ENCODE measurements at places on chromosomes 6 and 20.

DNA sequence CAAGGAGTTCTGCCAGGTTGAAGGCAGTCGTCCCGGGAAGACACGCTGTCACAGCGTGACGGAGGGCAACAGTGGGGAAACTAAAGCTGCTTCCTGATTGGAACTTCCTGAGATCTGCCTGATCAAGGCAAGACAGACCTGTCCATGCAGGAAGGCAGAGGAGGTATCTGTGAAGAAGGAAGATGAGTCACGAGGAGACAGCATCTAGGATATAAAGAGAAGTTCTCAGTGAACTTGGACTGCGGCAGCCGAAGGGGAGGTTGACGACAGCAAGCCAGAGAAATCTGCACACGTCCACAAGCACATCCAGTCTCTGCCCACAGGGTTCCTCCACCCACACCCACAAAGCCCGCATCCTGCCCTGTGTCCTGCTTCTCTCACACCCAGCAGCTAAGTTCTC, 38.6 kb downstream of the PREP start:
- DNase-seq, result no peak

DNA sequence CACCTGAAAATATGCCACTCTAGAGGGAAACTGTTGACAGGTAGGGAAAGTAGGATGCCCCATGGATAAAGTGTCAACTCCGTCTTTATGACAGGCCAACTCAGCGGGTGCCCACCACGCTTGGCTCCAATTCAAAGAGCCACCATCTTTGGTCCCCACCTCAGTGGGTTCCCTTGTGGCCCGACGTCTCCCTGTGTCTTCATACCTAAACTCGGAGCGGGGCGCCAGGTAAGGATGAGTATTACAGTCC, 277 bp downstream of the MDC1 start:
- no peak for DNase-seq

- no peak for DNase-seq
These were observed 925.5 kb upstream of the SLC35B3 start for GRCh38 chr6:9360881-9361280.

DNA sequence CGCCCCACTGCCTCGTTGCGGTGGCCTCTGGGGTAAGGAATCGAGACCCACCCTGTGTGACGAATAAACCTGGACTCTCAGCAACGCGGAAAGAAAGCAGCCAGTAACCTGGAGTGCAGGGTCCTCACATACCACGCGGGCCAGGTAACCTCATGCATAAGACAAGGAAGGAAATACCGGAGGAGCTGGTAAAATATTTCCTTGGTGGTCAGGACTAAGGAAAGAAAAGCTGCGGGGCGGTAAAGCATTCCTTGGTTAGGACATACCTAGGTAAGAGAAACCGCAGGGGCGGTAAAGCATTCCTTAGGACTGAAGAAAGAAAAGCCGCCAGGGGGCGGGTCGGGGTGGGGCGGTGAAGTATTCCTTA, 80.7 kb downstream of the SYTL3 start:
- DNase-seq, result no peak

DNA sequence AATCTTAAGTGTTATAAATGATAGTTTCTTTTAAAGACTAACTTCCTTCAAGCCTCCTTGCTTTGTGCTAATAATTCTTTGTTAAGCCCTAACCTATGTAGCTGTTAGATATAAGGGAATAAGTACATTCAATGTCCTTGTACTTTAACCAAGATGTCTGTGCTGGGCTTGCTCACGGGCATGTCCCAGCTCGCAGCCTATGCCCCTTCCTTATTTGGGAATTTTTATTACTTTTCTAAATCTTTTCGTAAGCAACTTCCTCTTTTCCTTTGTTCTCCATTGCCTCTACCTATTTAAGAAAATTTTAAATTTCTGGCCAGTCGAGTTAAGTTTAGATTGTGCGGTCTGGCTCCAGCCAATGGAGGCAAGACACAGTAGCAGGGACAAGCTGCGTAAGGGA, 26.0 kb upstream of the CDK19 start:
- no peak for DNase-seq

- no peak for DNase-seq
These were observed 22.2 kb upstream of the PHACTR2 start for GRCh38 chr6:143655541-143655940.

GRCh38 chr6:73980096-73980495, 284.1 kb downstream of the CD109 start:
- DNase-seq, result no peak

DNA sequence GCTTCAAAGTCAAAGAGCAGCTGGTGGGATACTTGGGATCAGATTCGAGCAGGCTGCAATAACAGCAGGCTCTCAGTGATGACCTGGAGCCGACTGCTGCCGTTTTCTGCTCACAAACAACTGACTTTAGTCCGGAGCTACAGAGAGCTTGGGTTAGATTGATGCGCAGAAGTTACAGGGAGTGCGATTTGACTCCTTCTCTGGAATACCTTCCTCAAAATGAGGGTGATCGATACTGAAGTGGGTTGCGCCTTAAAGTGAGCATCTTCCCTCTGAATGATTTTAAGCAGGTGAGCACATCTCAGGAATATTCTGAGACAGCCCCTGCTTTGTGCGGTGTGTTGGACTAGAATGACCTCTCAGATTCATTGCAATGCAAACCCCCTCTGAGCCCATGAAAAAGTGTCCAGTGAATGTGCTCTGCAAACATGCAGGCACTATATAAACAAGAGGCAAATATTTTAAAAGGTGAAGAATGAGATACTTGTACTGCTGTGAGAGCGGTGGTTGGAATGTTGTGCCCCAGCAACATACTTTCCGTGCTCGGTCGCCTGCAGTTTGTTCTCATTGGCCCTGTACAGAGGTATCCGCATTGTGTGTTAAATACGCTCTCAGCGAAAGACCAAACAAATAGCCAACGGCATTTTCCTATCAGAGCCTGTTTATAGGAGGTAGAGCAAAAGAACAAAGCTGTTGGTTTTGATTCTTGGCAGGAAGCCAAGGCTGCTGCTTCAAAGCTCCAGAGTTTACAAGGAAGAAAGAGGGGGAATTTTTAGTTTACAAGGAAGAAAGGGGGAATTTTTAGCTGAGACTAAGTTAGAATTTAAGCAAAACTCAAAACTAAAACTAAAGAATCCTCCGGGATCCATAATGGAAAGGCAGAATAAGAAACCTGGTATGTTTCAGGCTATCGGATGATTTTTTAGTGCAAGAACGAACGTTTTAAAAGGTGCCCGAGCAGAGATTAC, 67.7 kb downstream of the PHACTR2 start:
- no peak for DNase-seq

- DNase-seq, result no peak
These were observed 11.6 kb upstream of the TAGAP start for GRCh38 chr6:159056432-159056831.

DNA sequence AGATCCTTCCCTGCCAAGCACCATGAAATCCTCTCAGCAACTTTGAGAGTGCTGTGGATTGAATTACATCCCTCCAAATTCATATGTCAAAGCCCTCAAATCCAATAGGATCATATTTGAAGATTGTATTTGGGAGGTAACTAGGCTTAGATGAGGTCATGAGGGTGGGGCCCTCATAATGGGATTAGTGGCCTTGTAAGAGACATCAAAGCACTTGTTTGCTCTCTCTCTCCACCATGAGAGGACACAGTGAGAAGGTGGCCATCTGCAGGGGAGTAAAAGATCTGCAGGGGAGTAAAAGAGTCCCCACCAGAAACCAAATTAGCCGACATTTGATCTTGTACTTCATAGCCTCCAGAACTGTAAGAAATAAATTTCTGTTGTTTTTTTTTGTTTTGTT, 298.2 kb downstream of the SAMD5 start:
- DNase-seq, result no peak

DNA sequence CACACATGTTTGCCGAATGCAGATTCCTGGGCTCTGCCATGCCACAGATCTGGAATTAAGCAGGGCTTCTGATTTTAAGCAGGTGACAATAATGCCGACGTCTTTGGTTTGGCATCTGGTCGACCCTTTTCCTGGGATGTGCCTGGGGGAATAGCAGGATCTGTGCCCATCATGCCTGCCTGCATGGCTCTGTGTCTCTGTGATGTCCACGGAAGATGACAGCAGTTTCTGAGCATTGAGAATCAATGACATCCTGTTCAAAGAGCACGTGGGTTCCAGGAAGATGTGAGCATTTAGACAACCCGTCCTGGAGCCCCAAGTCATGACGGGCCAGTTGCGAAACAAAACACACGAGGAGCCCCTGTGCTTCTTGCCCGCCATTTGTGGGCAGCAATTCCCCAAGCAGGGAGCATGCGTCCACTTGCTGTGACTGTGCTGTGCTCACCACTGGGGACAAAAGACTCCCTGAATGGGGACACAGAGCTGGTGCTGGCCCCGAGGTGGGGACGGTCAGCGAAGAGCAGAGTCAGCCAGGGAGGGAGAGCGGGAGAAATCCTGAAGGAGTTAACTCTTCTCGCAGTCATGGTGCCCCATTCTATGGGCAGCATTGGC, 110.1 kb downstream of the ERMARD start:
- DNase-seq, result no peak

- DNase-seq, result no peak
These were observed 8.2 kb downstream of the LY86 start for GRCh38 chr6:6596529-6597328.

GRCh38 chr6:82251942-82252341, 4.4 kb upstream of the IBTK start:
- no peak for DNase-seq

DNA sequence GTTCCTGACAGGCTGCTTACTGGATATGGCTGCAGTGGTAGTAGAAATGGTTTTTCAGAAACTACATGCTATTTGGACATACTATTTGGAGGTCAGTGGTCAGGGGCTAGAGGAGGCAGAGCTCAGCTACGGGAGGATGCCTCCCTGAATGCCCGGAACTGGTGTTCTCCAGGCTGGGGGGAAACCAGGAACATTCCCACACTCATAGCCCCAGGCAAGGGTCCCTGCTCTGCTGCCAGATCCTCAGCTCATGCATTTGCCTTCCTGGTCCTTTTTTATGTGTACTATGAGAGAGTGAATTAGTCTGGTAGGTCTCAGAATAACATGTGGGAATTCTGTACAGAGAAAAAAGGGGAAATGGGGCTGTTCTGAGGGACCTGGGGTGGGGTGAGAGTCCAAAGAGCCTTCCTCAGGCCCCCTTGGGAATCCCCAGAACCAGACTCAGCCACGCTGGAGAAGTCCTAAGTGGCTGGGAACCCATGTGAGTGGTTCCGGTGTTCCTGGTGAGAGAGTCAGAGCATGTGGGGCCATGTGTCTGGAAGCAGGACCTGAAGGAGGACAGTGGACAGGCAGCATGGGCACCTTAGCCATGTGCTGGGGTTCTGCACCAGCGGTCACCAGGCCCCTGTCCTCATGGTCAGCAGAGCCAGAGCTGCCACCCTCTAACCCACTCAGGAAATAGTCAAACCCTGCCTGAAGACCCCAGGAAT, 58.0 kb upstream of the MYL9 start:
- no peak for DNase-seq

DNA sequence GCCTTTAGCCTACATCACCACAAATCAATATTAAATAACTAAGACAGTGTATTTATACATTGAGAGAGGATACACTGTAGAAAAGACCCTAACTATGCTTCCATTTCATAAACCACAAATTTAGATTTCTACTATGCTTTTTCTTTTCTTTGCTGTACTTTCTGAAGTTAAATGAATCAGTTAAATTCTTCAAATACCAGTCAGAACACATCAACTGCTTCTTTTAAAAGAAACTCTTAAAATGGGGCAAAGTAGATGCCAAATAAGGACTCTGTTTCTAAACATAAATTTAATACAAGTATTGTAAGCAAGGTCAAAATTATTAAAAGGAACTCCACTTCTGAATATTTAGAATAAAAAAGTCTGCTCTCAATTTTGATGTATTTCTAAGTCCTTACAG, 76.9 kb downstream of the GMDS start:
- no peak for DNase-seq

GRCh38 chr6:163354761-163355425, 59.6 kb upstream of the QKI start:
- no peak for DNase-seq

DNA sequence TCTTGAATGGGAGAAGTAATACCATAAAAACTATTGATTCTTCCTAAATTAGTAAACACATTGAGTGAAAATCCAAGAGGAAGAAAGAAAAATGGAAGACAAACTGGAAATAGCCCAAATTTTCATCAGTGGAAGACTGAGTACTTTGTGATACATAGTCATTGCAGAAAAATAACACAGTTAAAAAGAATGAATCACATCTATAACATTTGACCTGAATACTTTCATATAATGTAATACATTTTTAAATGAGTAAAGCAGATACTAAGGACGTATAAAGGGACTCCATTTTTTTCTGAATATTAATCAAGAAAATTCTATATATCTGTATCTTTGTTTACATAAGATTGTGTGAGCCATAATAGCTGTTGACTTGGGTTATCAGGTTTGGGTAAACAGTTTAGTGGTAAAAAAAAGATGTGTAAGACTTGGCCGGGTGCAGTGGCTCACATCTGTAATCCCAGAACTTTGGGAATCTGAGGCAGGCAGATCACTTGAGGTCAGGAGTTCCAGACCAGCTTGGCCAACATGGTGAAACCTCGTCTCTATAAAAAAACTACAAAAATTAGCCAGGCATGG, 4.3 kb upstream of the SLC17A2 start:
- DNase-seq, result no peak

- DNase-seq, result no peak
These were observed 40.1 kb downstream of the TRAF3IP2 start for GRCh38 chr6:111565326-111566221.

- no peak for DNase-seq
These were observed 15.4 kb upstream of the USP45 start for GRCh38 chr6:99530627-99531026.

GRCh38 chr6:105509506-105510331, 106.8 kb upstream of the PREP start:
- DNase-seq, result no peak

DNA sequence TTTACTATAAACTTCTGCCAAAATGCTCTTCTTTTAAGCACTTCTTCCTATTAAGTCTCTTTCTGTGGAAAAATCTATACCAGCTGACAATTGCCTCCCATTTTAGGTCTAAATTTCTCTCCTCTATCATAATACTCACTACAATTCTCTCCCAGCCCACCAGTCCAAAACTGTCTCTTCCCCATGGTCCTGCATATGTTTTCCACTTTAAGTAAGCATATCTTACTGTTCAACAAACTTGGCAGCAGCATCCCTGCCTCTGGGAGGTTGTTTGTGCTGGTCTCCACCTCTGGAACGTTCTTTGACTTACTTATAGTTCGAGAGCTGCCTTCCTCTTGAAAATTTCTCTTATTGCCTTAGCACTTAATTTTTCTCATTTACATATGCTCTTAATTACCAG, 180.5 kb downstream of the COL12A1 start:
- DNase-seq, result no peak

GRCh38 chr6:150245148-150245935, 102.5 kb downstream of the PPP1R14C start:
- DNase-seq, result no peak

- no peak for DNase-seq
These were observed 74.9 kb upstream of the TOX2 start for GRCh38 chr20:43839793-43840199.
